Retinal pigment epithelial cell (primary cell): ENCODE measurements at places on chromosomes 2 and 18.

GRCh38 chr2:55009277-55010060 is 40.8 kb downstream of the RTN4 start:
- no peak for DNase-seq

DNA sequence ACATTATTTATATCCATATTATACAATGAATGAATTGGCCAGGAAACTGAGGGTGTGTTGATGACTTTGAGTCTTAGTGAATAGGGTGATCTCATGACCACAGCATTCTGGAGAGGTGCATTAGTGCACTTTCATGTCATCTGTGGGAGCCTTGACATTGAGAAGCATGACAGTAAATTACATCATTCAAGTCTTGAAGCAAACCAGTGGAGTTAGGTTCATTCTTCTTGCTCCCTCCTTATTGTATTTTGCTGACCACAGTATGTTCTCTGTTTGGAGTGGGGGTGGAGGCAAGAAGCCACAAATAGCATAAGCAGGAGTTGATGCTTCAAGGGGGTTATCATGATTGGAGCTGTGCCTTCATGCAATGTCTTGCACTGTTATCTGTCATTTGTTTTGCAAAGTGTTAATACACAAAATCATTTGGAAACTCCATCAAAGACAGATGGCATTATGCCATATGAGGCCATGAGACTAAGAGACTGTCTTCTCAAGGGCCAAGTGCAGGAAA is 680.2 kb downstream of the NYAP2 start:
- no peak for DNase-seq

DNA sequence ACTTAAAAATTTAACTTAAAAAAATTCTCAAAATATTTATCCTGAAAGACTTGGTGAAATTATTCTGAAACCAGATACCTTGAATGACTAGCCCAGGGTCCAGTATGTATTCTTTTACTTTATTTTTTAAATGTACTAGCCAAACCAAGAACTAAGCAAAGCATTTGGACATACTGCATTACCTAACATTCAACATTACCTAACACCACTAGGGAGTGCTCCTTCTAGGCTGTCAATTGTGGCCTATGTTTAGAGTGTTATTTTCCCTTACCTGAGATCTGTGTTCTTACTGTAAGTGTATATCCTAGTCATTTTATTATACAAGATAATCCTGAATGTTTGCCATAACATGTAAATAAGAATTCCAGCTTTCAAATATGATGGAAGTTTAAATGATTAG is 496.6 kb downstream of the PTPRM start:
- DNase-seq: no peak

GRCh38 chr2:172921532-172922236 is 154.0 kb upstream of the MAP3K20 start:
- DNase-seq: no peak
